NCI-H774 (cell line): ENCODE measurements at places on chromosomes 16 and 17.

GRCh38 chr16:75820672-75821071 lies 94.4 kb upstream of the CPHXL start:
- DNase-seq: no peak

DNA sequence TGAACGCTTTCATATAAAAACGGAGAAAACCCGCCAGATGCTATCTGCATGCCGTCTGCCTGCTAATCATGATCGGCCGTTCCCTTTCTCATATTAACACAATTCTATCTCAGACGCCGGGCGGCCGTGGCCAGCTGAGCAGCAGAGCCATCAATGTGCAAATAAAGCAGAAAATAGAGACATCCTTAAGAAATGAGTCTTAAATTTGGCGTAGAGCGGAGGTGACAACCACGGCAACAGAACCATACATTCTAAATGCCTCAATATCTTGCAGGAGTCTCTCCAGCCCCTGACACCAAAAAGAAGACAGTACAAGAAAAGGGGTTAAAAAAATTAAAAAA lies 2.7 kb upstream of the IRX5 start:
- no peak for DNase-seq

- no peak for DNase-seq
These were observed 2.9 kb downstream of the UMOD start for GRCh38 chr16:20349615-20350014.

- no peak for DNase-seq
These were observed 9.9 kb upstream of the EDC4 start for GRCh38 chr16:67862623-67863583.

- DNase-seq: no peak
These were observed 33.7 kb upstream of the CDH15 start for GRCh38 chr16:89137666-89138512.

DNA sequence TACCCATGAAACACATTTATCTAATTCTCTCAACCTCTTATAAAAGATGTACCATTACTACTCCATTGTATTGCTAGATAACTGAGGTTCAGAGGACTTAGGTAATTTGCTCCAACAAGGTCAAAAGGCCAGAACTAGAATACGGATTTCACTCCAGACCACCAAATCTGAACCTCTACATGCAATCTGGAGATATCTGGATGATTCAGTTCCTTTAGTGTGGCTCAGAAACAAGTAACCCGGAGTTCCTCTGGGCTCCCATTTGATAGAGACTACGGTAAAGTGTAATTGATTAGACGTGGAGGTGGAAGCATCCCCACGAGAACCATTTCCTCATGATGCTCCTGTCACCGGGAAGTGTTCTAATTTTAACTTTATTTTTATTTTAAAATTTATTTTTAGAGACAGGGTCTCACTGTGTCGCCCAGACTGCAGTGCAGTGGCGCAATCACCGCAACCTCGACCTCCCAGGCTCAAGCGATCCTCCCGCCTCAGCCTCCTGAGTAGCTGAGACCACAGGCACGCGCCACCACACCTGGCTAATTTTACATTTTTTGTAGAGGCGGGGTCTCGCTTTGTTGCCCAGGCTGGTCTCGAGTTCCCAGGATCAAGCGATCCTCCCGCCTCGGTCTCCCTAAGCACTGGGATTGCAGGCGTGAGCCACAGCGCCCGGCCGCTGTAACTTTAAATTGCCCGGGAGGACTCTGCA lies 608 bp upstream of the COX10 start:
- DNase-seq: no peak

GRCh38 chr16:5738586-5738985 lies 641.0 kb upstream of the EEF2KMT start:
- no peak for DNase-seq

DNA sequence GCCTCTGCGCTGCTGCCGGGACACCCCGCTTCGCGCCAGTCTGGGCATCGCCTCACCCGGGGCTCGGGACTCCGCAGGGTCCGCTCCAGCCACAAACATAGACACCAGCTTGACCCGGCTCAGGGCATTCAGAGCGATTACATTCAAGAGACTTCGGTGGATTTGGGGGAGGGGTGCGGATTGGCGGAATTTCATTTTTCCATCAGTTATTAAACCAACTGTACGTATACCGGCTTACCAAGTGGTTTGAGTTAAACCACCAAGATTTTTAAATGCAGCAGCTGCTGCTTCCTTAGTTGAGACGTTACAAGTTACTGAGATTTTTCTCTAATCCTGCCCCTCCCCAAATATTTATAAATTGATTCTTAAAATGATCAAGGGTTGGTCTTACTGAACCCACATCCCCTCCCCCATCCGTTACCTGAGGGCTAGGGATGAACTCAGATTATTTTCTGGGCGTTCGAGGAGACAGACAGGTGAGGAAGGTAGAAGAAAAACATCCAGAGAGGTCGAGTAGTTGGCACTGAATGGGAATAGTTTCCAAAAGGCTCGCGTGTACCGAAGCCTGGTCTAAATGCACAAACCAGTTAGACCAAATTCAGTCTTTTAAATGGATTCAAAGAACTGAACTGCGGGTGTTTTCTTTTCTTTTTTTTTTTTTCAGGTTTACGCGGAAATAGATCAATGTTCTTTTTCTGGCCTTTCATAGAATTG lies 1.5 kb downstream of the CRHR1 start:
- DNase-seq: no peak

DNA sequence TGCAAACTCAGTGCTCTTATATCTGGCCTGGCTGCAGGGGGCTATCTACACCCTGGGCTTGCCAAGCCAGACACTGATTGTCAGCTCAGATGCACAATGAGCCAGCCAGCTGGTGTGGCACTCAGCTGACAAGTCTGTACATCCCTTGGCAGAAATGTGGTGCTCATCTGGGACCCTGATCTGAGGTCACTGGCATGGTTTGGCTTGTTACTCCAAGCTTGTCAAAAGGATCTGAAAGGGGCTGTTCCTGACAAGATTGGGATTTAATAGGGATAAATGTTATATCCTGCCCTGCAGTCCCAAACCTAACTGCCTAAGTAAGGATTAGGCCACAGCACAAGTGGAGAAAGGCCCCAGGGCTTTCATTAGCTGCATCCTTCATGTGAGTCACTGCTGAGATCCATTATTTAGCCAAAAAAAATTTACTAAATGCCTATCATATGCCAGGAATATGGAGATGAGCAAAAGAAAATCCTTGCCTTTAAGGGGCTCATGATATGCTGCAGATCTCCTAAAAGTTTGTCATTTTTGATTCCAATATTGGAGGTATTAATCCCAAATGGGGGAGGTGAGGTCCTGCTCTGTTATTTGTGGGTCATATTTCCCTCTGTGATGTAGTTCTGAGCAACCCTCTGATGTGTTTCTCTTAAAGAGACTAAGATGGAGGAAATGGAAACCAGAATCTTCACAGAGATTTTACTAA lies 6.3 kb downstream of the SLC6A2 start:
- no peak for DNase-seq

- no peak for DNase-seq
These were observed 76.5 kb downstream of the HELZ start for GRCh38 chr17:67168496-67168895.

GRCh38 chr17:5883775-5884665 lies 186.2 kb upstream of the WSCD1 start:
- no peak for DNase-seq

- DNase-seq: no peak
These were observed 11.7 kb downstream of the COL1A1 start for GRCh38 chr17:50189550-50190292.

DNA sequence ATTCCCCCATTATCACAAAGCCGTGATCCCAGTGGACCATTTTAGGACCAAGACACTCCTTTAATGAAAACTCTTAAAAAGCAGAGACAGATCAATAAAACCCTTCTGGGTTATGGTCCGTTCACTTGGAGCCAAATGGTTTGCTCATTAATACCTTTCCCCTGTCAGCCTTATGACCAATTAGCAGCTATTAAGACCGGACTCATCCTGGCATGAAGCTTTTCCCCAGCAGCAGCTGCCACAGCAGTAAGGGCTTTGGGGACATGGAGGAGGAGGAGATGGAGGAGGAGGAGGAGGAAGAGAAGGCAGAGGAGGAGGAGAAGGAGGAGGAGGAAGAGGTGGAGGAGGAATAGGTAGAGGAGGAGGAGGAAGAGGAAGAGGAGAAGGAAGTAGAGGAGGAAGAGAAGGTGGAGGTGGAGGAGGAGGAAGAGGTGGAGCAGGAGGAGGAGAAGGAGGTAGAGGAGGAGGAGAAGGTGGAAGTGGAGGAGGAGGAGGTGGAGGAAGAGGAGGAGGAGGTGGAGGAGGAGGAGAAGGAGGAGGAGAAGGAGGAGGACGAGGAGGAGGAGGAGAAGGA lies 50.1 kb upstream of the IRX3 start:
- no peak for DNase-seq

GRCh38 chr17:9204637-9205329 lies 183.5 kb downstream of the NTN1 start:
- no peak for DNase-seq

DNA sequence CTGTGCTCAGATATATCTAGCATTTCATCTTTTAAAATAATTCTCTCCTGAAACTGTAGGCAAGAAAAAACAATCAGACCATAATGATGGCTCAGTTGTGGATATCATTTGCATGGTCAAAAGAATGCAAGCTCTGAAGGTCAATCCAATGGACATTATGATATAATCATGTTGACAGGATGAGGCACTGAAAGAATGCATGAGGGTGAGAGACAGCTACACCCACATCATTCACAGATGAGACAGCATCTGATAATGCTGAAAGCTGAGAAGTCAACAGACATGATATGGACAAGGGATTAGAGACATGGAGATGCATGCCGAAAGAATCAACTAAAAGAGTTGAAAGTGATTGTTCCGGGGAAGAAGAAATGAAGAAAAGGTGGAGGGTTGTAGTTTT lies 346.4 kb upstream of the CDH5 start:
- DNase-seq: no peak

DNA sequence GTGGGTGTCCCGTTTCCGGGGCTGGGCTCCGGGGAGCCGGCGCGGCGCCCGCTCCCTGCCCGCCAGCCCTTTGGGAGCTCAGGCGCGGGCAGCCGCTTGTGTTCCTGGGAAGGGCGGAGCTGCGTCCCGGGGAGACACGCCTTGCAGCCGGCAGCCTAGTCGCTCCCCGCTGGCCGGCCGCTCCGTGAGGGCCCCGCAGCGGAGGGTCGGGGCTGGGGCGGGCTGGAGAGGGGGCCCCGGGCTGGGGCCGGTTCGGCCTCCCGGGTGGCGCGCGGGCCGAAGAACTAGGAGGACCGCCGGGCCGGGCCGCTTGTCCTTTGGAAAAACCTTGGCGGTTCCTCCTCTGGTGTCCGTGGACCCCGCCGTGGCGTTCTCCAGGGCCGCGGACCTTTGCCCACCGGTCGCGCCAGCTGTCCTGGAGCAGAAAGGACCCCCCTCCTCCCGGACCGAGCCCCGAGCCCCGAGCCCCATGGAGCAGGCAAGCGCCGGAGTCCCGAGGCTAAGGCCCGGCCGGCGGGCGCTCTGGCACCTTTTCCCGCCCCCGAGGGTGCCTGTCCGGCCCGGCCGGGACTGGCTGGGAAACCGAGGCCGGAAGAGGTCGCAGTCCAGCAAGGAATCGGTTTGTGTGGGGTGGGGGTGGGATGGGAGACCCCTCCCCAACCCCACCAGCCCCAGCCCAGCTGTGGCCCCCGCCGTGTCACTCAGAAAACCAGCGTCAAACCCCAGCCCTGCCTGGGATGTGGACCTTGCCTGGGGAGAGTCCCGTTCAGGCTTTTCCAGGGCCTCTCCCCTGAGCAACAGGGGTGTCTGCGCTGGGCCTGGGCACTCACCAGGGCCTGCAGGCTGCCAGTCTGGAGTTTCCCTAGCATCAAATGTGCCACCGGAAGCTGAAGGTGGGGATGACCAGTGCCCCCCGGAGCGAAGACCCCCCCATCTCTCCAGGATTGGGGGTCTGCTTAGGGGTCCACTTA lies 6.8 kb upstream of the TBC1D3B start:
- DNase-seq: no peak

DNA sequence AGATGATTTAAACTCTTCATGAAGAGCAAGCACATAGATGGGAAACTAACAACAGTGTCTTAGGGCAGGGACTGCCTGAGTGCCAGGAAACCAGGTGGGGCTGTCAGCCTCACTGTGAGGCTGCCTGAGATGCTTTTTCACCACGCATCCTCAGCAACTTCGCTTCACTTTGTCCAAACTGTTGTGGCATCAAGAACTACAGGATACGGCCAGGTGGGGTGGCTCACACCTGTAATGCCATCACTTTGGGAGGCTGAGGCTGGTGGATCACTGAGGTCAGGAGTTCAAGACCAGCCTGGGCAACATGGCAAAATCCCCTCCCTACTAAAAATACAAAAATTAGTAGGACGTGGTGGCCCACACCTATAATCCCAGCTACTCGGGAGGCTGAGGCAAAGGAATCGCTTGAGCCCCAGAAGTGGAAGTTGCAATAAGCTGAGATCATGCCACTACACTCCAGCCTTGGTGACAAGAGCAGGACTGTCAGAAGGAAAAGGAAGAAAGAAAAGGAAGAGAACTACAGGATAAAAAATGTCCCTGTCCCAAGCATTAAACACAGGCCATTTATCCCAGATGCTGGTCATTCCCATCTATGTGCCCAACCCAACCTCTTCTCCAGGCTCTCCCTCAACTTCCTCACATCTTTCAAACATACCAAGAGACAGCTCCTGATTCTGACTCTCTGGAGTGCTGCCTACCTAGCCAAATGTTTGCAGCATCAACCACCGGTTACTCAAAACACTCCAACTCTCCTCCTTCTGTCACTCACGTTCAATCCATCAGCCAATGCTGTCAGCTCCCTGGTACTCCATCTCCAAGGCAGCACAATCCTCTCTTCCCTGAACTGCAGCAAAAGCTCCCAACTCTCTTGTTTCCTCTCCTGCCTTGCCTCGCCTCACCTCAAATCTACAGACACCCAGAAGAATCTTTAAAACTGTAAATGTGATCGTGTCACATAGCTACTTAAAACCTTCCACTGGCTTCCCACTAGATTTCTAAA lies 1.6 kb downstream of the EIF4A3 start:
- no peak for DNase-seq

- DNase-seq: no peak
These were observed 216.3 kb downstream of the SPECC1 start for GRCh38 chr17:20225162-20226115.

DNA sequence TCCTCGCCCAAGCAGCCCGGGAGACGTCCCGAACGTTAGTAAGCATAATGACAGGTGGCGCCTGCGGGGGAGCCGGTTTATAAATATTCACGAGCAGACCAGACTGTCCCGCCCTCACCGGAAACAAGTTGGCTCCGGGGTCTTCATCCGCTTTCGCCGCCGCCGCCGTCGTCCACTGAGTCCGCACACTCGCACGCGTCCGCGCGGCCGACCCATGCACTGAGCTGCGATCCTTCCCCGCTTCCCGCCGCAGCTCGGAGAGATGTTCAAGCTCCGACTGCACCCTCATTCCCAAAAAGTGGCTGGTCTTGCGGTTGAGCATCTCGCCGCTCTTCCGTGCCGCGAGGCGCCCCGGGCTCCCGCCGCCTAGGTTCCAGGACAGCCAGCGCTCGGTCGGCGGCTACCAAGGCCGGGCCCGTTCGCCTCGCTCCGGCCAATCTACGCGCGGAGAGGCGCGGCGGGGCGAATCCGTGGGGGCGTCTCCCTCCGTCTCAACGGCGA lies 385 bp downstream of the CFAP119 start:
- no peak for DNase-seq

DNA sequence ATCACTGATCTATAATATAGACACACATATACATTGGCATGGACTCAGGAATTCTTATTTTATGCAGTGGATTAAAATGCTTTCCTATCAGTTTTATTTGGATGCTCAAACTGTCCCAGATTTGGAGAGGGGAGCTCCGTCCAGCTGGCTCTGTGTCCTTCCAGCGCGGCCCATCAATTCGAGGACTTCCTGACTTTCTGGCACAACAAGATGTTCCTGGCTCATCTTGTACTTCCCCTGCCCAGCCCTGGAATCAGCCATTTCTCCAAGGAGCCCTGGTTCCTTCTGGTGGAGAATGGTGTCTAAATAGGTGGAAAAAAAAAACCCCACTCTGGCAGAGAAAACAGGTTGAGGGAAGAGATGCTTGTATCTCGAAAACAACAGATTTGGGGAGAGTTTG lies 94.5 kb downstream of the CRISPLD2 start:
- no peak for DNase-seq
